ENCODE measurements at places on chromosomes 3 and 15.

GRCh38 chr3:51862886-51863285 lies 1.5 kb downstream of the IQCF2 start:
- no peak for DNase-seq

GRCh38 chr15:27214032-27214431 lies 243.1 kb downstream of the GABRG3 start:
- no peak for DNase-seq

GRCh38 chr3:52041118-52041731 lies 15.1 kb downstream of the DUSP7 start:
- DNase-seq, result no peak

DNA sequence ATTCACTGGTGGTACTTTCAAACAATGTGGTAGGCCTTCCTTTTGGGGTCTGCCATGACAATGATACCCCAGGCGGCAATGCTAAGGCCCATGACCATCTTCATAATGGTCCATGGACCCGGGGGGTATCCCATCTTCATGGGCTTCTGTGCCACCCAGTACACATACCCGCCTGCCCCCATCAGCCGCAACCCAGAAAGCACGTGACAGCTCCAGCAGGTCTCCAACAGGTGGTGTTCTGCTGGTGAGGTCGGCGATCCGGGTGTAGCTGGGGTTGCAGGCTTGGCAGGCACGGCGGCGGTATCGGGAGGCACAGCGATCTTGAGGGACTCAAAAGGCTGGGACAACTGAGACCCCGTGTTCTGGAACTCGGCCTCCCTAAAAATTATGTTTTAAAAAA lies 214.5 kb downstream of the SNRPN start:
- no peak for DNase-seq

DNA sequence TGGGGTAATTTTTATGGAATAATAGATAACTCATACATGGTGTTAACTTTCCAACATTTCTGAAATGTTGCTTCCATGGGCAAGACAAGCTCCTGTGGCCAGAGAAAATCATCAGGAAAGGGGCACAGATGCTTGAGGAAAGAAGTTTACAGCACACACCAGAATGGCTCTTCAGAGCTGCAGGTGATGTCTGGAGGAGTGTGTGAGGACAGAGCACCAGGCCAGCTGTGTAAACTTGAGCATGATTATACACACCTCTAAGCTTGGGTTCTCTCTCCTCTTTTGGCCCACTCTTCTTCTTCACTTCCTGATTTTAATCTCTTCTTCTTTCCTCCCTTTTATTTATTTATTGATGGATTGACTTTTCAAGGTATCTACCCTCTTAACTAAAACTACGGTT lies 676.0 kb downstream of the GRM7 start:
- no peak for DNase-seq

DNA sequence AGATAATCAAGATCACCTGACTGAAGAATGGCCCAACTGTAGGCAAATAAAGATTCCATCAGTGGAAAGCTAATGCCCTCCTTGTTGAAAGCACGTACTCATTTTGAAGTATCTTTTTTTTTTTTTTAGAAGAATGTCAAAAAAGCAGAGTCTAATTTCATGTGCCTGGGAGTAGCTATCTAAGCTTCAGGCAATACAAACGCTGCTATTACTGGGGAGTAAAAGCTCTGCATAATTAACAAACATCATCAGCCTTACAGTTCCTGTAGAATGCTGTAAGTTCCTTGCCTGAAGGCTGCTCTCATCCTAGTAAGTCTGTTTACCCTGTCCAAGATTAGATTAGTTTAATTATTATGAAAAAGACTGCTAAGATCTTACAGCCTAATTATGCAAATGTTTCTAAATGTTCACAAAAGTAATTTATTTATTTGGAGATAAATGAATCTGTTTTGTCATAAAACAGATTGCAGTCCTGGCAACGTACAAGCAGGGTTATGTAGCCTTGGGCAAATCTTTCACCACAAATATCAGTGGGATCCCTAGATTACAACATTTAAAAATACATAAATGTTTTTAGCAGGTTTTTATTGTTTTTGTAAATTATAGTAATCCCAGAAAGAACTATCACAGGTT lies 451.3 kb upstream of the AGTR1 start:
- no peak for DNase-seq

GRCh38 chr3:122263058-122263457 lies 62.0 kb upstream of the CSTA start:
- DNase-seq, result no peak

GRCh38 chr3:33729993-33730392 lies 11.9 kb upstream of the CLASP2 start:
- no peak for DNase-seq

GRCh38 chr3:114299421-114299820 lies 5.6 kb downstream of the TIGIT start:
- no peak for DNase-seq

GRCh38 chr3:98259707-98260106 lies 4.3 kb upstream of the OR5H6 start:
- DNase-seq, result no peak

- DNase-seq, result no peak
These were observed 71.9 kb upstream of the CHL1 start for GRCh38 chr3:124557-125179.
